Lung microvascular endothelial cell (primary cell): ENCODE measurements at places on chromosomes 12 and 14. TPM values are rescaled to one million over a fixed set of nuclear protein-coding genes. Genes with fewer than 3 reads are reported as not detected.

RNASE3 gene
- total RNA-seq: not detected in 2 replicates

RD3L gene
- not detected in 2 replicates for total RNA-seq

NID2 gene
- 9.7 and 10.5 TPM in 2 replicates for total RNA-seq

CIROP gene
- total RNA-seq: not detected in 2 replicates

DEPDC4 gene
- 0.20 and 0.22 TPM in 2 replicates for total RNA-seq

KLRC1 gene
- not detected in 2 replicates for total RNA-seq

P3H3 gene
- 12.9 and 25.7 TPM in 2 replicates for total RNA-seq

GZMB gene
- total RNA-seq: not detected in 2 replicates

SUSD6 gene
- total RNA-seq: 8.1 and 11.3 TPM in 2 replicates

MEG3 gene
- 0.99 and 4.8 TPM in 2 replicates for total RNA-seq

PRIM1 gene
- total RNA-seq: 2.6 and 5.9 TPM in 2 replicates

GIT2 gene
- 21.6 and 23.8 TPM in 2 replicates for total RNA-seq

DHRS2 gene
- total RNA-seq: 0.20 and 0.87 TPM in 2 replicates

TAS2R9 gene
- under 0.01 TPM in 1 of 2 replicates, not detected in the other for total RNA-seq

GNB3 gene
- 0.22 and 0.40 TPM in 2 replicates for total RNA-seq

BMP4 gene
- total RNA-seq: 25.1 and 48.2 TPM in 2 replicates

- no peak for DNase-seq
Observed at GRCh38 chr14:56808383-56809269, 1.7 kb downstream of the OTX2 start.

GRCh38 chr14:36656687-36657398, 4.8 kb upstream of the PAX9 start:
- no peak for DNase-seq

- no peak for DNase-seq
Observed at GRCh38 chr12:25943940-25944339, 14.5 kb upstream of the RASSF8 start.

GRCh38 chr12:1880876-1881275, 37.6 kb downstream of the CACNA2D4 start:
- DNase-seq: no peak

DNA sequence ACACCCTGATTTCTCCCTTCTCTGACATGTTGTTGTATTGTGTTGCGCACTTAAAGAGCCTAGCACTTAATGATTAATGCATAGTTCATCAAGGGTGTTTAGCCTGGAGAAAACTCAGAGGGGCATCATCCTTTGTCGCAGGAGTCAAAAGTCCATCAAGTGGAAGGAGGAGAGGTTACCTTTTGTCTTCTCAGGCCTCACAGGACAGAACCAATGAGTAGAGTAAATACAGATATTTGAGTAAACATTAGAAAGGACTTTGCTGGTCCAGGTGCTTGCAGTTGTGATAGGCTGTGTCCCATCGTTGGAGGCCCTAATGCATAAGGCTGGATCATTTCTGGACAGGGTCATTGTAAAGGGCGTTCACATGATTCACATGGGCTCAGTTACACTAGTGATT, 430.9 kb downstream of the PCNX1 start:
- DNase-seq: no peak

DNA sequence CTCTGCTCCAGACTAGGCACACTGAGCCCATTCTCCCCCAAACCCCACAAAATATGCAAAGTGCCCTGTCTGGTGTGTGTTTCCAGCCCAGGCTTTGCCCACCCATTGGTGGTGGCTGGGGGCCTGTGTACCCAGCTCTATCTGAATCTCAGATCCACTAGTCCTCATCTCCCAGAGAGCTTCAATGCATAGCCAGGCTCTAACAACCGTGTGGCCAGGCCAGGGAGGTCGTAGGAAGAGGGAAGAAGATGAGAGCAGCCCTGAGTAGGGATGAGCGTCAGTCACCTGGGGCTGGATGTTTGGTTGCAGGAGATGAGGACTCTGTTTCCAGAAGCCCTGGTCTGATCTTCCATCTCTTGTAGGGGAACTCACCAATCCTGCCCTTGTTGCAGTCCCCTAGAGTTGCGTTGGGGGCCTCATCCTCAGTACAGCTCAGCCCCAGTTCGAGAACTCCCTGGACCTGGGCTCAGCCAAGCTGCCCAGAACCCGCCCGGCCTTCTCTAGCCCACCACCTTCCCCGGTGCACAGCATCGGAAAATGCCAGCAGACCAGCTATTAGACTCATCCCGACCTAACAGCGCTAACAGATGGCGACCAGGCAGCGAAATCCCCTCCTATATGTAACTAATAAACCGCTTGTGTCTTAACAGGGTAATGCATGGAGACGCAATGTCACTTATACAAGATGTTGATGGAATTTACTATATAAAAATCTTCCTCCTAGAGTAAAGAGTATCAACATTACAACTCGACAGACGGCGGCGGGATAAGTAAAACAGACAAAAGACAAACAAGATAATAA, 3.2 kb upstream of the LHX5 start:
- DNase-seq: no peak

- no peak for DNase-seq
Observed at GRCh38 chr14:101462726-101463565, 98.3 kb upstream of the DIO3 start.

GRCh38 chr14:24176599-24176998, 4.7 kb downstream of the REC8 start:
- no peak for DNase-seq

- no peak for DNase-seq
Observed at GRCh38 chr12:131903270-131904255, 9.1 kb downstream of the ULK1 start.

- DNase-seq: peak; percentile 74
Observed at GRCh38 chr12:43277651-43278540, 274.1 kb downstream of the ADAMTS20 start.

DNA sequence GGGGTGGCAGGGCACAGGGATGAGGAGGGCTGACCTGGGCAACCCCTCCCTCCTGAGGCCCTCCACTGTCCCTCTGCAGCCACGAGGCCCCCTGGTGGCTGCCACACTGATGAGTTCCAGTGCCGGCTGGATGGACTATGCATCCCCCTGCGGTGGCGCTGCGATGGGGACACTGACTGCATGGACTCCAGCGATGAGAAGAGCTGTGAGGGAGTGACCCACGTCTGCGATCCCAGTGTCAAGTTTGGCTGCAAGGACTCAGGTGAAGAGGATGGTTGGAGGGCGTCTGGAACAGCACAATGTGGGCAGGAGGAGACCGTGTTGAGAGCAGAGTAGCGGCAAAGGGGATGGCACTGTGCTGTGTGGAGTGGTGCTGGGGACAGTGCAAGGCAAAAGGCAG, 25.7 kb upstream of the LRP1-AS start:
- peak; percentile 63 for DNase-seq

DNA sequence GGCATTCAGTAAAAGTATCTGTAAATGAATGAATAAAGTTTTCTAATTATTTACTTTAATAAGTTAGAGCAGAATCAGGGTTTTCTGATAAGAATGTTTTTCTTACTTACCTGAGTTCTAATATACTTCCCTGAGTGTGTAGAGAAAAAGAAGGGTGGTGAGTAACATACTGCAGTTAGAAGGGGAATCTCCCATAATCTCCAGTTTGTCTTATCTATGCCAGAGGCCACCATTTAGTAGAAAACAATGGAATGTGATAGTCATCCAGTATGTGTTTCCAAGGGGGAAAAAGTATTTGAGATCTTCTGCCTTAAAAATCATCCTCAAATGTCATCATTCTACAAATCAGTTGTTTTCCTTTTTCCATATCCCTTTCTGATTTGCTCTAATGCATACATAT, 56.5 kb upstream of the PAWR start:
- no peak for DNase-seq

GRCh38 chr14:59126714-59127436, 61.6 kb upstream of the DAAM1 start:
- peak; percentile 69 for DNase-seq

- DNase-seq: no peak
Observed at GRCh38 chr12:85606455-85606854, 229.8 kb downstream of the RASSF9 start.

DNA sequence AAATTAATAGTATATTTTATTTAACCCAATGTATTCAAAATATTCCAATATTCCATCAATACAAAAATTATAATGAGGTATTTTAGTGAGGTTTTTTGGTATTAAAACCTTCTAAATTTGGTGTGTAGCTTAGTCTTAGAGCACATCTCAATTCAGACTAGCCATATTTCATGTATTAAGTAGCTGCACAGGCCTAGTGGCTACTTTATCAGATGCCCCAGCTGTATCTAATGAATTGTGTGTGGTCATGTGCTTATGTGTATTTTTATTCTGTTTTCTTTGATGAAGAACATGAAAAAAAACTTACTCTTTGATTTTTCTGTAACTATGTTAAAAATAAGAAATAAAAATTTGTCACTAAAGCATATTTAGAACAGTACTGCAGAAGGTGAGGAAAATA, 13.2 kb downstream of the ACTR10 start:
- no peak for DNase-seq

DNA sequence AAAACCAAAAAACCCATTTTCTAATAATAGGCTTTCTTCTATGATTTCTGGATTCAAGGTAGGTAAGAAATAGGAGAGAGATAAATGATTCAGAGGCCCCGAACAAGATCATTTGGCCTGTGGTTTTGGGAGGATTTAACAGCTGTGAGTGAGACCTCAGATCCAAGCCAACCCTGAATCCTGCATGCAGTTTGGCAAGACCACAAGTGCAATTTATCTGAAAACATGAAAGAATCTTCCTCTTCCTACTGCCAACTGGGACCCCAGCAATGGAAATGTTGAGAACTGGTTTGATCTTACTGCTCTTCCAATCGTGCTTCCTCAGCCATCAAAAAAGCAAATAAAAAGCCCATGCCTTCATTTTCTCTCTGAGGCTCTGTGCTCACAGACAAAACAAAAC, 519.7 kb upstream of the TBX3 start:
- no peak for DNase-seq

DNA sequence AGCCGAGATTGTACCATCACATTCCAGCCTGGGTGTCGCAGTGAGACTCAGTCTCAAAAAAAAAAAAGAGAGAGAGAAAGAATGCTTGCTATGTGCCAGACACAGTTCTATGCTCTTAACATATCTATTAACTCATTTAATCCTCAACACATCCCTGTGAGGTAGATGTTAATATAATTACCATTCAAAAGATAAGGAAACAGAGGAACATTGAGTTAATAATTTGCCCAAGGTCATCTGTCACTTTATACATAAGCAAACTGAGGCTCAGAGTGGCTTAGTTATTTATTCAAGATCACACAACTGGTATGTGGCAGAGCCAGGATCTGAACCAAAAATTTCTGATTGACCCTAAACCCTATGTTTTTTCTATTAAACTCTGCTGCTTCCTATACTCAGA, 116.1 kb upstream of the BCAT1 start:
- DNase-seq: no peak

DNA sequence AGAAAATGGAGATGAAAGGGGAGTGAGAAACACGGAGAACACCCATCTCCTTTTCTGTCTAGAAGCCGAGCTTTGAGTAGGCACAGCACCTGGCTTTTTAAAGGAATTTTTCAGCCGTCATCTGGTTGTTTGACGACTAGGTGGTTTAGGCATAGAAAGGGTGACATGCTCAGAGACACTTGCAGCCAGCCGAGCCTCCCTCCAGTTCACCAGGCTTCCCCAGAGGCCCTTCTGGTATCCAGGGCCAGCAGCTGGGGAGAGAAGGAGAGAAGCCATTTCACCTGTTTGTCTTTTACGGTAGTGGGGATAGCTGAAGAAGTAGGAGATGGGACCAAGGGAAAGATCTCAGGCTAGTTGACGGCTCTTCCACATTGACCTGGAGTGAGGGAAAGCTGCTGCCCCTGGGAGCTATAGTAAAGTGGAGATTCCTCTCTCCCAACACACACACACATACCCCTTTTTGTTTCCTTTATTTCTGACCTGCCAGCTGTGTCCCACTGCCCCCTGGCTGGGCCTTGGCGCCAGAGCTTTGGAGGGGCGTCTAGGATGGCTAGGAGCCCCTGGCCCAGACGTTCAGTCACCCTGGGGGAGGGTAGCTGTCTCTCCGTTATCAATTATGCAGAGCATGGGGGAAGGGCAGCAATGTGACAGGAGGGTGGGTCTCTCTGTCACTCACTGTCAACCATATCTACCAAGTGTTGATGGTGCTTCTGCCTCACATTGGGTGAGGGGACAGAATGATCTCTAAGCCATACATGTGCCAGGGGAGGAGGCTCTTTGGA, 5.5 kb downstream of the MAP3K12 start:
- DNase-seq: no peak

- no peak for DNase-seq
Observed at GRCh38 chr12:46559311-46559710, 186.7 kb upstream of the SLC38A2 start.

DNA sequence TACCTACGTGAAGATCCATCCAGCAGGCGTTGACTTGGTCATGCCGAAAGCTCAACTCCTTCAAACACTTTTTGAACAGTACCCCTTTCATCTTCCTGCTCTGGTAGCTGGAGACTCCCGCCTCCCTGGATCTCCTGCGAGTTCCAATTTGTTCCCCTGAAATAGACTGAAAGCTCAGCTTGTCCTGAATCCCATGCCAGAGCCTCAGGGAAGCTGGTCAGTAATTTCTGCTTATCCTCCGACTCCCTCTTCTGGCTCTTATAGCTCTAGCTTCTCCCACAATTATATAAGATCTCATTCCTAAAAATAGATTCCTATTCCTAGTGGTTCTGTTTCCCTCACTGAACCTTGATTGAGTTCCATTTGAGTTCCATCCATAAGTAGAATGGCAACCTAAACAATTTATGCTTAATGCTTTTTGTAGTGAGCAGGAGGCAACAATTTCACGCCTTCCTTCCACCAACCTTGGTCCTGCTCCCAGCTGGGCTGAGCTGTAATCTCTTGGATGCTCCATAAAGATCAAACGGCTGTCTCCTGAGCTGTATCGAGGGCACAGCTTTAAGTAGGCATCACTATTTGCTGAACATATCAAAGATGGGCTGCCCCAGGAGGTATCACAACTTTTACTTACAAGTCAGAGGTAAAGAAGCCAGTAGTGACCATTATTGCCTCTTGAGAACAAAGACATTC, 8.0 kb upstream of the TMEM132C start:
- DNase-seq: no peak

DNA sequence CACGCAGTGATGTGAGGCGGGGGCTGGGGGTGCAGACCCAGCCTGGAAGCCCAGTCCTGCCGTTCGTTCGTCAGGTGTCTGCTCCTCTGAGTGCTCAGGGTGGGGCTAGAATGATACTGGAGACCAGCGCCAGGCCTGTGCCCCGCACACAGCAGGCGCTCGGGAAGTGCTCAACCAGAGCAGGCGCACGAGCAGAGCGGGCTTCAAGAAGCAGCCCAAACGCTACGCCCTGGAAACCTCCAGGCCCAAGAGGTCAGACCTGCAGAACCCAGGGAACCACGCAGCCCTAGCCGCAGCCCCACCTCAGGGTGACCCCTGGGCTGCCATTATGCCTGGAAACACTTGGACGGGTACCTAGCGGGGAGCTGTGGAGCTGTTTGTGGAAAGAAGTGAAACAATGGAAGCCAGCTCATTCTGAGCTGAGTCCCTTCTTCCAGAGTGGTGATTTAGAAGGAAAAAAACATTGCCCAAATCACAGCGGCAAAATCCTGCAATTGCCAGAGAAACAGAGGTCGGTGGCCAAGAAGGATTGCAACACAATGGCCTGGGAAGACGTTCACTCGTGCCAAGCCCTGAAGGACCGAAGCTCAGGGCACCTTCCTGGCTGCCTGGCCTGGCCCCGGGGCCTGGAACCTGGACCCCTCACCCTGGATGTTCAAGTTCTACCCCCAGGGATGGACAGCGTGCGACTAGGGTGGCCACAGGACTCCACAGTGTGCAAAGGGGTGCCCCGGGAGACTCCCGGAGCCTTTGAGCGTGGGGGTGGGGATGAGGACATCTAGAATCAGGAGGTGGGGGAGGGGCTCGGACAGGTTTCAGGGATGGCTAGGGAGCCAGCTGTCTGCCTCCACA, 40.4 kb upstream of the DIO3 start:
- DNase-seq: no peak
